ENCODE measurements at places on chromosomes 2 and 18. TPM values are rescaled to one million over a fixed set of nuclear protein-coding genes. Genes with fewer than 3 reads are reported as not detected.

The AGXT gene
- not detected for total RNA-seq

The RASGRP3 gene
- 13.6 TPM for total RNA-seq

The OR6B2 gene
- not detected for total RNA-seq

The GPR45 gene
- not detected for total RNA-seq

The DLX2 gene
- total RNA-seq = not detected

The ME2 gene
- 40.5 TPM for total RNA-seq

The MREG gene
- total RNA-seq = 16.8 TPM

The LGALSL gene
- 43.2 TPM for total RNA-seq

The MAP3K20 gene
- total RNA-seq = 52.0 TPM

The PREB gene
- total RNA-seq = 42.1 TPM

The STARD6 gene
- not detected for total RNA-seq

Data from upper lobe of right lung (tissue), 1 donor.